ENCODE measurements at places on chromosomes 11 and 22. TPM values are rescaled to one million over a fixed set of nuclear protein-coding genes. Genes with fewer than 3 reads are reported as not detected.

Gene NRGN
- 5.1 TPM for polyA plus RNA-seq

Gene LRRC32
- 39.9 TPM for polyA plus RNA-seq

DNA sequence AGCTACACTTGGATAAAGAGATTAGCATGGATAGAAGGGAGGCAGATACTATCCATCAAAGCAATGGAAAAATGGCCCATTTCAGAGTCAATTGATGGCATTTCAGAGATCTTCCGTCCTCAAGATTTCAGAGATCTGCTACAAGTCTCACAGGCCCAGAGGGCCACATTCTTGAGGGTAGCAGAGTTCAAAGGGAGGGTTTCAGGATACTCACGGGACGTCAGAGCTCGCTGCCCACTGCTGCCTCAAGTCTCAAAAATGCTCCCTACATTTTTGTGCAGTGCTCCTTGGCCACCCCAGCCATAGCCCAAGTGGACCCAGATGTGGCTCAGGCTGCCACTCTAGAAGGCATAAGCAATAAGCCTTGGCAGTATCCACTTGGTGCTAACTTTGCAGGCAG is 24.9 kb downstream of the RTL6 start:
- DNase-seq, result no peak

Gene CRYBA4
- polyA plus RNA-seq, result not detected

DNA sequence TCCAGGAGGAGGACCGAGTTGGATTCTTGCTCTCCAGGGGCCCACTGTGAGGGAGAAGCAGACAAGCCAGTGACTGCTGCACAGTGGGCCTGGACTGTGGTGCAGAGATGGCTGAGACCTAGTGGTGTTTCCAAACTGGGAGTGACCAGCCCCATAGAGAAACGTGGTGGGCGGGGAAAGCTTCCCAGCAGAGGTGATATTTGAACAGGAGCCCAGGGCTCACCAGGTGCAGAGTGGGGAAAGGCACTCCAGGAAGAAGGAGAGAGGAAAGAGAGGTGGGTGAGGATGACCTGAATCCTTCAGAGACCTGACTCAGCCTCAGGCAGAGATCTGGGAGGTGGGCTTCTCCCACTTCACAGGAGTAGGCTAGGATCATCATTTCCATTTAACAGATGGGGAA is 52.1 kb upstream of the RASD2 start:
- no peak for DNase-seq

DNA sequence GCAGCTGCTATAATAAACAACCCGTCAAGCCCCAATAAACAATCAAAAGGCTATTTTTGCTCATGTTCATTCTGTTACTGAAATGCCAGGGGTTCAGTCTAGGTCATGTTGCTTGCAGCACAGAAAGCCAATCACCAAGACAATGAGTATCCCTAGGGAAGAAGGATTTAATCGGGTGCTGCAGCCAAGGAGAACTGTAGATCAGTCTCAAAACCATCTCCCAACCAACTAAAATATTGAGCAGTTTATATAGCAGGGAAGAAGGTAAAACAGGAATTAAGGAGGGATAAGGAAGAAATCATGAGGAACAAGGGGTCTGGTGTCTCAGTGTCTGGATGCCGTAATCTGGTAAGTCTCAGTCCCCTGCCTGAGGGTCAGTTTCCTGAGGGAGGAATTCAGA is 169.5 kb downstream of the BLID start:
- DNase-seq, result no peak

DNA sequence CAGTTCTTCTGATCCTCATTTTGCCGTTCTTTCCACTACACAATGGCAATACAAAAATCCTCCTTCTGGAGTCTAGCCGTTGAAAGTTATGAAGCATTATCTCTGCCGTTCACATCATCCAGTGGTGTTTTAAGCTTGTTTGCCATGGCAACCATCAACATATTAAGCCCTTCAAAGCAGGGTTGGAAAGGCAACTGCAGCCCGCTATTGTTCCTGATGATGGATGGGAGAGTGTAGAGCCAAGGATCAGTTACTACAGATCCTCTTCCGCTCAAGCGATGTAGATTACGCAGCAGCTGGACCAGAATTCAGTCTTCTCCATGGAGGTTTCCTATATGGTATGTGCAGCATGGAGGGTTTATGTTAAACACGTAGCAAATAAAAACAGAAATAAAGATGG is 352.7 kb downstream of the NTM start:
- no peak for DNase-seq

GRCh38 chr11:103491777-103492176 is 382.6 kb downstream of the DYNC2H1 start:
- no peak for DNase-seq

- no peak for DNase-seq
Measured at GRCh38 chr22:27885977-27886842, 32.8 kb downstream of the PITPNB start.

- no peak for DNase-seq
Measured at GRCh38 chr11:88814076-88814475, 251.7 kb downstream of the GRM5 start.

DNA sequence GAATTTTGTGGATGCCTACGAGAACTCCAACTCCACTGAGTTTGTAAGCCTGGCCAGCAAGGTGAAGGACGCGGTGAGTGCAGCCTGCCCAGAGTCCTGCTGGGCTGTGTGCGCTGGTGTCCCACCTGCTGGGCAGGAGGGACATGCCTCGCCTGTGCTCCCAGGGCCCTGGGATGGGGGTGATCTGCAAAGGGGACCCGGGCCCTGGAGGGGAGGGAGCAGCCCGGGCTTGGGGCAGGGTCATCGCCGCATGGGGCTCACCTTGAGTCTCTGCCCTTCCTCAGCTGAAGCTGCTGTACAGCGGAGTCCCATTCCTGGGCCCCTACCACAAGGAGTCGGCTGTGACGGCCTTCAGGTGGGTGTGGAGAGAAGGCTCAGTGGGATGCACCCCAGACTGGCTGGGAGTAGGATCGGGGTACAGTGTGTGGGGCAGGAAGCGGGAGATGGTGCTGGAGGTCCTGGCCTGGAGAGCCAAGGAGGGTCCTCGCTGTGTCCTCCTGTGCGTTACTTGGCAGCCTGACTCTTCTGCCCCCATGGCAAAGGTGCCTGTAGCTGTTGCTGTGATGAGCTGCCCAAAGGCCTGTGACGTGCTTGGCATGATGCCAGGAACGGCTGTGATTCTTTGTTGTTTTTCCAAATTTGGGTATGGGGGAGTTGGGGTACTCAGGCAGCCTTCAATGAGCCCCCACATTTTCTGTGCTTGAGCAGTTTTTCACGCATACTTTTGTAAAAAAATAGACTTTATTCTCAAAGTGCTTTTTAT is 29.2 kb downstream of the ST14 start:
- DNase-seq, result no peak

Gene OR51I1
- polyA plus RNA-seq, result not detected

DNA sequence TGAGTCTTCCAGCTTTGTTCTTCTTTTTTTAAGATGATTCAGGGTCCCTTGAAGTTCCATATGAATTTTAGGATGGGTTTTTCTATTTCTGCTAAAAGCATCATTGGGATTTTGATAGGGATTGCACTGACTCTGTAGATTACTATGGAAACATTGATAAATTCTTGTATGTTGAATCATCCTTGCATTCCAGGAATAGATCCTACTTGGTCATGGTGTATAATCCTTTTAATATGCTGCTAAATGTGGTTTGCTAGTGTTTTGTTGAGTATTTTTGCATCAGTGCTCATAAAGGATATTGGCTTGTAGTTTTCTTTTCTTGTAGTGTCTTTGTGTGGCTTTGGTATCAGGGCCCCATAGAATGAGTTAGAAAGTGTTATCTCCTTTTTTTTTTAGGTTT is 34.9 kb upstream of the PHOX2A start:
- no peak for DNase-seq

GRCh38 chr11:114167355-114167754 is 107.8 kb downstream of the ZBTB16 start:
- no peak for DNase-seq

DNA sequence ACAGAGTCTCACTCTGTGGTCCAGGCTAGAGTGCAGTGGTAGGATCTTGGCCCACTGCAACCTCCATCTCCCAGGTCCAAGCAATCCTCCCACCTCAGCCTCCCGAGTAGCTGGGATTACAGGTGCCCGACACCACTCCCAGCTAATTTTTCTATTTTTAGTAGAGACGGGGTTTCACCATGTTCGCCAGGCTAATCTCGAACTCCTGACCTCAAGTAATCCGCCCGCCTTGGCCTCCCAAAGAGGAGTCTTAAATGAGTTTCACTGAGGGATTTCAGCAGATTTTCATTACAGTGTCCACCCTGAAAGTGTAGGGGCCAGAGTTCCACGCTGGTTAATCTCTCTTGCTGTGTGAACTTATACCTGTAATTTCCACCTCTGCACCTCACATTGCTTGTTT is 412 bp upstream of the RPS3 start:
- DNase-seq, result no peak

GRCh38 chr11:68829581-68829980 is 12.1 kb downstream of the CPT1A start:
- DNase-seq, result no peak

Gene SLC22A6
- polyA plus RNA-seq, result not detected

Gene CYP2D6
- polyA plus RNA-seq, result 0.28 TPM

DNA sequence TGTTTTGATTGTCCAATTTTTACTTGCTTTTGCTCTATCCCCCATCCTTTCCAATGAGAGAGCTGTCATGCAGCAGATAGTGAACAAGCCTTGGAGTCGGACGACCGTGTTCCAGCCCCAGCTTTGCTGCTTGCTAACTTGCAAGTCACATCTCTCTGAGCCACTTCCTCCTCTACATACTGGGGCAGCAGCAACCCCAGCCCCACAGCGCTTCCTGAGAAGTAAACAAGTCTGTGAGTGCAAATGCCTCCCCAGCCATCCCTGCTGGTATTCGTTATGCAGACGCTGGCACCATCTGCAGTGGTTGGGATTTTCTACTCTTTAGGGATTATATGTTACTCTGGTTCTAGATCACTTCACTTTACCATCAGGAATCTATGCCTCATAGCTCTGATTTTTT is 35.0 kb downstream of the TPBGL start:
- DNase-seq, result peak; percentile 10

DNA sequence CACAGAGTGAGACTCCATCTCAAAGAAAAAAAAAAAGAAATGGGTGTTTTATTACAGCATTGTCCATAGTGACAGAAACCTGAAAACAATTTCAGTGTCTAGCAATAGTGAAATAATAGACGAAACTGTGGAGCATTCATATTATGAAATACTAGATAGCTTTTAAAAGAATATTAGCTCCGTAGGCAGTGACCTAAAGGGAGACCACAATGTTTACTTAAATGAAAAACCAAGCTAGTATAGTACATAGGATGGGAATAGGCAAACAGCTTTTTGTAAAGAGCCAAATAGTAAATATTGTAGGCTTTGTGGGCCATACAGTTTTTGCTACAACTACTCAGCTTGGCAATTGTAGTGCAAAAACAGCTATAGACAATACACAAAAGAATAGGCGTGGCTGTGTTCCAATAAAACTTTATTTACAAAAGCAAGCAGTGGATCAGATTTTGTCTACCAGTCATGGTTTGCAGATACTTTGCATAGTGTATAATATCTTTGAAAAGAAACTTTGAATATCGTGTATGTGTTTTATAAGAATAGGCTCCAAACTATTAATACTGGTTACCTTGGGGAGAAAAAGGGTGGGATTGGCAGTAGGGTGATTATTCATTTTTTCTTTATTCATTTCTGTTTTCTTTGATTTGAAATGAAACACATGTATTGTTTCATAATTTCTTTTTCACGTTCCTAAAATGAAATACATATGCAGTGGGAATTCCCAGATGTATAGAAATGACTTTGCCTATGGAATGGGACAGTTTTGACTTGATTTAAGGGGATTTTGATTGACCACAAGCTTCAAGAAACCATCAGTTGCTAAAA is 50.7 kb downstream of the PRR5L start:
- no peak for DNase-seq

DNA sequence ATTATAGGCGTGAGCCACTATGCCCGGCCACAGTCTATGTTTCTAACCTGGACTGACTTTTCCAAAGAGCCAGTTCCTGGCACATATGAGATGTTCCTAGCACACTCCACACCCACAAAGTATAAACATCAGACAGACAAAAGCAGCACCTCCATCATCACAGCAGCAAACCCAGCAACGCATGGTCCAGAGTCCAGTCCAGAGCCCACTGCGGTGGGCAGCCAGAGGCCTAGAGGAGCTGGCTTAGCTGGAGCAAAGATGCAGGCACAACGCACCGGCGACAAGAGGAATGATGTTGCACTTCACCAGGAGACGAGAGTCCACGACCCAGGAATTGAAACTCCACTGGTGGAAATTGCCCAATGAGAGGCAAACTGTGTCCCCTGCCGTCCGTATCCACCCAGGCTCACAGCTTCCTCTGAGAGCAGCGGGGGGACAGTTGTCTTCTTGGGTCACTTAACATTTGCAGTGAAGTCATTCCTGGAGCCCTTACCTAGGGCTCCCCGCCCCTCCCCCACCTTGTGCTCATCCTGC is 36.6 kb downstream of the RPS6KA4 start:
- DNase-seq, result no peak

DNA sequence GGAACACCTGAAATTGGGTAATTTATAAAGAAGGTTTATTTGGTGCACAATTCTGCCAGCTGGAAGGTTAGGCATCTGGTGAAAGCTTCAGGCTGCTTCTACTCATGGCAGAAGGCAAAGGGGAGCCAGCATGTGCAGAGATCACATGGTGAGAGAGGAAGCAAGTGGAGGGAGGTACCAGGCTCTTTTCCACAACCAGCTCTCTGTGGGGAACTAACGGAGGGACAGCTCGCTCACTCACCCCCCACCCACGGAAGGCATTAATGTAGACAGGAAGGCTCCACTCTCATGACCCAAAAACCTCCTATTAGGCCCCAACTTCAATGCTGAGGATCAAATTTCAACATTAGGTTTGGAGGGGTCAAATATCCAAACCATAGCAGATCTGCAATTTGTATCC is 75.6 kb upstream of the ARHGAP32 start:
- no peak for DNase-seq

- no peak for DNase-seq
Measured at GRCh38 chr22:26565889-26566288, 24.0 kb downstream of the TPST2 start.

Gene OR2AG2
- not detected for polyA plus RNA-seq

DNA sequence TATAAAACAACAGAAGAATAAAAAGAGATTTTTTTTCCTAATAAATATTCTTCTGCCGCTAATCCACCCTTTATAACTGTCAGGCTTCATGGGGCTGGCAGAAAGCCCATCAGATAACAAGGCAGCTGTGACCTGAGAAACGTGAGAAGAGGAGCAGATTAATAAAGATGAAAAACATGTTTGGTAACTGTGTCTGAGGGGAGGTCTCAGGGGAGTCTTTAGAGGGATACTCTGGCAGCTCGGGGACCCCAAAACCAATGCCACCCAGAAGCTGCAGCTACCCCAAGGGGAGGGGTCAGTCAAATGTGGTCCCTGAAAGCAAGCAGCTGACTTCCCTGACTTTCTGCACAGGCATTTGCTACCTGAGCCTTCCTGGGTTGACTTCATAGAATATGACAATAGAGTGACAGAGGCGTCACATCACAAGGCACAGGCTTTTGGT is 48.4 kb upstream of the POU2AF1 start:
- no peak for DNase-seq

GRCh38 chr11:85663080-85663752 is 1.7 kb downstream of the CREBZF start:
- no peak for DNase-seq

Gene CDC42BPG
- polyA plus RNA-seq, result 0.35 TPM

Gene PTPRCAP
- polyA plus RNA-seq, result 7.2 TPM

Data from ovary (tissue), 10 donors.